Stimulated activated CD4-positive, alpha-beta T cell treated with anti-CD3 and anti-CD28 coated beads, Interleukin-12 subunit alpha, Interleukin-12 subunit beta, amount 100 ng/mL, for 48 hours (primary cell): ENCODE measurements at places on chromosomes 7 and 10.

DNA sequence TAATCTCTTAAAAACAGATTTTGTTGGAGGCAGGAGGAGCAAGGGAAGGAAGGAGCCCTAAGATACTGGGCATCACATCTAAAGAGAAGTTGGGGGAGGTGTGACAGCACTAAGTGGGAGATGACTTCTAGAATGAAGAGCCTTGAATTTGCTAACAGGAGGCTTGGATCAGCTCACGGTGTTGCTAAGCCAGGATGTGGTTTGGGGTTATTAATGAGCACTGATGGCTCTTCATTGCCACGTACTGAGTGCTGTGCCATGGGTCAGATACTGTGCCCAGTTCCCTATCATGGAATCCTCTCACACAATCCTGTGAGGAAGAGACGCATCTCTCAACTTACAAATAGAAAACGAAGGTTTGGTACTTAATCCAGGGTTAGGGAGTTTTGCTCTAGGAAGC lies 78.5 kb downstream of the C7orf25 start:
- DNase-seq: no peak

DNA sequence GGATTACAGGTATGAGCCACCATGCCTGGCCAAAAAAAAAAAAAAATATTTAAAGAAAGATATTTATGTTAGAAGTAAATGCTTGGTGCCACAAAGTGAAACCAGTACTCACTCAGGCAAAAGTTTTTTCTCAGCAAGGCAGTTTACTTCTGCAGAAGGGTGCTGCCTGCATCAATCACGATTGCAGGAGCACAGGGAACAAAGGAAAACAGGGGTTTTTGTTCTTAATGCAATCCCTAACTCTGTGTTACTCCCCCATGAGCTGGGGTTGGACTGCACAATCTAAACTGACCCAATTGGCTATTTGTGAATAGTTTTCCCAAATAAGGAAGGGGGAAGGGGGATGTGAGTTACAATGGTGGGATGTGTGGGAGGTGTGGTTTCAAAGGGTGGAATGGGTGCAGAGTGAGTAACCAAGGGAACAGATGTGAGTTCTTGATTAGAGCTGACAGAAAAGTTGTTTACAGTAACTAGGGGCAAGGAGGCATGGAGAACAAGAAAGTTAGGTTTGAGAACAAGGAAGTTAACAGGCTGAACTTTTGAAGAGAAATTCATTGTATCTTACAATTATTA lies 255.4 kb downstream of the TYW1 start:
- DNase-seq: no peak

DNA sequence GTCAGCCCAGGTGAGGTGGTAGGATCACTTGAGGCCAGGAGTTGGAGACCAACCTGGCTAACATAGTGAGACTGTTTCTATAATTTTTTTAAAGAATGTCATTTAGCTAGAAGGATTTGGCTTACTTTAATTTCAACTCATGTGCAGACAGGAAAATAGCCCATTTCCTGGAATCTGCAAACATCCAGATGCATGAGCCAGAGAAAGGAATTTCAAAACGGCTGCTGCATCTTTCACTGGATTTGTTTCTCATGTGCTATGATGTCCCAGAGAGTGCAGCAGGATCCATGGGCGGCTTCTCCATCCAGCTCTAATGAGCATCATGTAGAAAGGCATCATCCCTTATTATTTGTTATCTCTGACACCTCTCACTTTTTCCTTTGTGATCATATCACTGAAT lies 149.3 kb downstream of the GALNT17 start:
- DNase-seq: no peak

- DNase-seq: no peak
These were observed 16.2 kb upstream of the CRHR2 start for GRCh38 chr7:30698481-30698880.

- DNase-seq: no peak
These were observed 429.9 kb downstream of the SORCS3 start for GRCh38 chr10:105070952-105071351.

GRCh38 chr7:98116656-98117461 lies 10.2 kb downstream of the LMTK2 start:
- DNase-seq: no peak

DNA sequence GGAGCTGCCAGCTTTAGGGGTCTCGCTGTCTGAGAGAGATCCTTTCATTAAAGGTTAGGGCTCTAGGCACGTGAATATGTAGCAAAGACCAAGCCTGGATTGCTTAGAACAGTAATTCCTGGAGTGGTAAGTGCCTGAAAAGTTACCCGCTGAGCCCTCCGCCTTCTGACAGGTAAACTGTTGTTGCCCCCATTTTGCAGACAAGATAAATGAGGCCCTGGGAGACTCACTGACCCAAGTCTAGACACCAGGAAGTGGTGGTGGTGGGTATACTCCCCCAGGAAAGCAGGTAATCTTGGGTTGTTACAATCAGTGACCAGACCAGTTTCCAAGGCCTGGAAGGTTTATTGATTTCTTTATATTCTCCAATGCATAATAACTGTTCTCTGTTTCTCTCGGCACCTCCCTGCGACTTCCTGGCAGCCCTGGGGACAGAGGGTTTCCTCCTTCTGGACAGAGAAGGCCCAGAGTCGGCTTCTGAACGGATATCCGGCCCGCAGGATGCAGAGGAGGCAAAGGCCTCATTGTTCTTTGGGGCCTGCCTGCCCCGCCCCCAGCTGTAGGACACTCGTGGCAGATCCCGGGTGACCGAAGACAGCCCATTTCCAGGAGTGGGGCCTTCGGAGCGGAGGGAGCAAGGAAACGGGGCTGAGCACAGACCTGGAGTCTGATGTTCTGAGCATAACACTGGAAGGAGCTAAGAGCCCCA lies 1.3 kb upstream of the GRK5 start:
- no peak for DNase-seq

- DNase-seq: no peak
These were observed 70.0 kb upstream of the PHYHIPL start for GRCh38 chr10:59106441-59106840.

DNA sequence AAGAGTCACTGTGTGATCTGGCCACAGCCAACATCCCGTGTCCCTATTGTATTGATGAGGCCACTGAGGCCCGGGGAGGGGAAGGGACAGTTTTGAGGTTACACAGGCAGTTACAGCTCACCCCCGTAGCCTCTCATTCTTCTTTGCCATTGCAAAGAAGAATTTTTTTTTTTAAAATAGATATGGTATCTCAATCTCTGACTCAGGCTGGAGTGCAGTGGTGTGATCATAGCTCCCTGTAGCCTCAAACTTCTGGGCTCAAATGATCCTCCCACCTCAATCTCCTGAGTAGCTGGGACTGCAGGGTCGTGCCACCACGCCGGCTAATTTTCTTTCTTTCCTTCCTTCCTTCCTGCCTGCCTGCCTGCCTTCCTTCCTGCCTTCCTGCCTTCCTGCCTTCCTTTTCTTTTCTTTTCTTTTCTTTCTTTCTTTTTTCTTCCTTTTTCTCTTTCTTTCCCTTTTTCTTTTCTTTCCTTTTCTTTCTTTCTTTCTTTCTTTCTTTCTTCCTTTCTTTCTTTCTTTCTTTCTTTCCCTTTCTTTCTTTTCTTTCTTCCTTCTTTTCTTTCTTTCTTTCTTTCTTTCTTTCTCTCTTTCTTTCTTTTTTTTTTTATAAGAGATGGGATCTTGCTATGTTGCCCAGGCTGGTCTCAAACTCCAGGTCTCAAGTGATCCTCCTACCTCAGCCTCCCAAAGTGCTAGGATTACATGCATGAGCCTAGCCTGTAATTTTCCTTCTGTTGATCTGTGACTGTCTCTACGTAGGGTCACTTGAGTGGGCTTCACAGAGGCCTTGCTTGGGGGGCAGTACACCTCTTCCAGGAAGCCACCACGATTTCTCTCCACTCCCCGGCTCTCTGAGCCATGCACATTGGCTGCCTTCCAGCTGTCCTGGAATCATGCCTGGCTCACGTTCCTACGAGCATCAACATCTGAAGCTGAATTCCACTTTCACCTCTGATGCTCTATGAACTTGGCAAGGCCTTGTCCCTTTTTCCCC lies 31.3 kb downstream of the TMEM270 start:
- DNase-seq: no peak

- no peak for DNase-seq
These were observed 977 bp downstream of the CACNB2 start for GRCh38 chr10:18140957-18141845.

DNA sequence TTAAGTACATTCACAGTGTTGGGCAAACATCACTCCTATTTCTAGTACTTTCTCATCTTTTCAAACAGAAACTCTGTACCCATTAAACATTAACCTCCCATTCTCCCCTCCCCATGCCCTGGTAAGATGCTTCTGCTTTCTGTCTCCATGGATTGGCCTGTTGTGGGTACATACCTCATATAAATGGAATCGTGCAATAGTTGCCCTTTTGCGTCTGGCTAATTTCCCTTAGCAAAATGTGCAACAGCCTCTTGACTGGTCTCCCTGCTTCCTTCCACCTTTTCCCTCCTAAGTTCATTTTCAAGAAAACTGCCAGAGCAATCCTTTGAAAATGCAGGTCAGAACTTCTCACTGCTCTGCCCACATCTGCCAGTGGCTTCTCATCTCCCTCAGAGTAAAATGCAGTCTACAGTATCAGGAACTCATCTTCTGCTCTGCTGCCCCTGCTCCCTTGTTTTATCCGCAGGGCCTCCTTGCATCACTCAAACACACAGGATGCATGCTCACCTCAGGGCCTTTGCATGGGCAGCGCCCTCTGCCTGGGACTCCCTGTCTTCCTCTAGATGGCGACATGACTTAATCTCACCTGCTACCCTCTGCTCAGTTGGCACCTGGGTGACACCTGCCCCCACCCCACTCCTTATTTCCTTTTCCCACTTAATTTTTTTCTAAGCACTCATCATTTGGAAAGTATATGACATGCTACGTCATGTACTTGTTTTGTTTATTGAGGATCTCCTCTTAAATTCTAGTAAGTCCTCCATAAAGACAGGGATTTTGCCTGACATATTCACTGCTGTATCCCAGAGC lies 44.3 kb upstream of the ECHDC3 start:
- no peak for DNase-seq

DNA sequence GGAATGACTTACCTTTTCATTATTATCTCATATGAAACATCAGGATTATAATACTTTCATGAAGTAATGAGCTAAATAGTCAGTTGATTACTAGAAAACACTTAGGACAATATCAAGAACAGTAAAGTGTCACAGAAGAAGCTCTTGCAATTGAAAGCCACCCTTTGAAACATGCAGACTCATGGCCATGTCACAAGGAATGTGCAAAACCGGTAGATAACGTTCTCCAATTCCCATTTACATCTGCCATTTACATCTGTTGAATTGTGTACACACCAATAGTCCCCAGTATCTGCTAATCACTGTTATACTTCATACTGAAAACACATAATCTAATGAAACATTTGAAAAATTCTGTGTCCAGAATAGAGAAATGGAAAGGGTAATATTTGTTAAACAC lies 237.5 kb downstream of the CREB5 start:
- no peak for DNase-seq

- DNase-seq: no peak
These were observed 59.2 kb downstream of the HSPA12A start for GRCh38 chr10:116683166-116683565.

GRCh38 chr7:43583424-43584194 lies 701 bp downstream of the STK17A start:
- peak; percentile 38 for DNase-seq

DNA sequence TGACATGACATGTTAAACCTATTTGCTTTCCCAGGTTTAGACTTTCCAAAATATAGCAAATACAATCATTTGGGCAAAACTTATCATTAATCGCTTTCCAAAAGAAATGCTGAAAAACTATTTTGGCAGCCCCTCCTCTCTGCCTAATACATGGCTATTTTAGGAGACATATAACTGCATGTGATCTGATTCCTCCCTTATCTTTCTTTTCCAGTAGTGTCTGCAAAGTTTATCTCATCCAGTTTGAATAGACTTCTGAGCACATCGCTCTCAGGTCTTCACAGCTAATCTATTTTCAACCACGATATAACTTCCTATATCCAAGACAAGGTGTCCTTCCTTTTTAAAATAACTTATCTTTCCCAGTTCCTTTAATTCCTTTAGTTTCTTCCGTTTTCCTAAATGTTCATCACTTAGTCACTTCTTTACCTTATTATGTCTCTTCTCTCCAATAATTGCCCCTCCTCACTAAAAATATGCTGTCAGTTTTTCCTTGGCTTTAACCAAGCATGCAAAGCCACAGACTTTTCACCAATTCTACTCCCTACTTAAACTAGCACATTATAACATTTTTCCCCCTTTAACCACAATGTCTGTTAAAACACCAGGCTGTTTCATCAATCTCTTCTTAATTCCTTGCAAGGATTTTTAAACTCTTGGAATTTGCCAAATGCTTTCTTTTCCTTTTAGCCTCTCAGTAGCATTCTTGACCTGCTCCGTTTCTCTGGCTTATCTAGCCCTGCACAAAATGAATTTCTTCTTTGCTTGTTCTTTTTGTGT lies 24.4 kb downstream of the GNG11 start:
- no peak for DNase-seq

DNA sequence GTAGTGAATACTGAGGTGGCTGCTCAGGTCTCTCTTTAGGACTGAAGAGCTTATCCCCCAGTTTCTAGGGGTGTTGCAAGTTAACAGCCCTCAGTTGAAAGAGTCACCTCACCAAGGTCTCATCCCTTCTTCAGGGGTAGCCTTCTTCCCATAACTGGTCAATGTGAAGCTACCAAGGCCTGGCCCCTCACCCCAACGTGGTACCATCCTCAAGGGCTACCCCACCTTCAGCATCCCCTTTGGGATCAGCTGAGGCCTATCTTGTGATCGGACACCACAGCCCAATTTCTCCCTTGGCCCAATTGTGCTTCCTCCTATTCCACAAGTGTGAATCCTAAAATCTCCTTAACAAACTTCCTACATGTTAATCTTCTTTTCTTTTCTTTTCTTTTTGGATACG lies 289.5 kb upstream of the MKLN1 start:
- no peak for DNase-seq

- no peak for DNase-seq
These were observed 254.0 kb downstream of the USP6NL start for GRCh38 chr10:11357439-11357838.

GRCh38 chr10:26861205-26861998 lies 644 bp upstream of the ABI1 start:
- no peak for DNase-seq

- no peak for DNase-seq
These were observed 22.9 kb upstream of the NANOS1 start for GRCh38 chr10:119006451-119007210.

DNA sequence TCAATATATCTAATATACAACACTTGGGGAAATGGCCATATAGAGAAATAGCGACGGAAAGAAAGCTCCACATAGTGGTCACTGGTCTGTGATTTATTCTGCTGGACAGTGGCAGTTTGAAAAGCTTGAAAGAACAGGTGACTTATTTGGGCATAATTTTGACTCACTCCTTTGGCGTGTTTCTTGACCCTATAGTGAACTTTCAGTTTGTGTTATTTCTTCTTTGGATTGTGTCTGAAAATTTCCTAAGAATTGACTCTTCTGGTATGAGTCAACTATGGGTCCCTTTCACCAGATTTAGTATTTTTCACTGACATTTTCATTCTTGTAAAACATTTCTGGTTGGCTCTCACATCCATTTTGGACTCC lies 25.8 kb upstream of the IMMP2L start:
- no peak for DNase-seq

- DNase-seq: no peak
These were observed 48.3 kb downstream of the ZNF783 start for GRCh38 chr7:149310113-149310836.
